ENCODE measurements at places on chromosomes 11 and 22.

DNA sequence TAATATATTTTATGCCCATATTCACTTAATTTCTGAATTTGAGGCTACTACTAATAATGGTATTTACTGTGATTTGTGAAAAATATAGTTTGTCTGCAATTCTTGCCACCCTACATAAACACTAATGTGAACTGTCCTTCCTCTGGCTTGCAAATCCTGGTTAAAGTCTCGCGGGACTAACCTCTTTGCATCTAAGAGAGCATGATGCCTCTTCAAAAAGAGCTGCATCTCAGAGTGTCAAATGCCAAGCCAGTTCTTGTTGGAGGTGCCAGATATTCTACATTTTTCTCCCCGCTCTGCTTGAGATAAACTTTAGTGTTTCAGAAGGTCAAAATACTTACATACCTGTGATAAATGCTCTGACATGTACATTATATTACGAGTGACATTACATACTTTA is 2.1 kb downstream of the ARHGAP42 start:
- DNase-seq, result no peak

DNA sequence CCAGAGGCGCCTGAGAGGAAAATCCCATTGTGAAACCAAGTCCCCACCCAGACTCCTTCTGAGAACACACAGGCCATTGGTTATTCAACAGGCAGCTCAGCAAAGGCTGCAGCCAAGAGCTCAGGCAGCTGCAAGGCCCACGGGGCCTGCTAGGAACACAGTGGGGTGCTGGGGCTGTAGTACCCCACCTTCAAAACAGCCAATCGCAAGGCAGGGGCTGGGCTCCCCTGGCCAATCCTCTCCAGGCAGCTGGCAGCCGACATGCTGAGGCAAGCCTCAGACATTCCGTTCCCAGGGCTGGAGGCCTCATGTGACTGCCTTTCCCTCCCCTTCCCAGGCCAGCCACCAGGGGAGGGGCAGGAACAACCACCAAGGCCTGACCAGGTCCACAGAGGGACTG is 6.6 kb downstream of the PRODH start:
- no peak for DNase-seq

DNA sequence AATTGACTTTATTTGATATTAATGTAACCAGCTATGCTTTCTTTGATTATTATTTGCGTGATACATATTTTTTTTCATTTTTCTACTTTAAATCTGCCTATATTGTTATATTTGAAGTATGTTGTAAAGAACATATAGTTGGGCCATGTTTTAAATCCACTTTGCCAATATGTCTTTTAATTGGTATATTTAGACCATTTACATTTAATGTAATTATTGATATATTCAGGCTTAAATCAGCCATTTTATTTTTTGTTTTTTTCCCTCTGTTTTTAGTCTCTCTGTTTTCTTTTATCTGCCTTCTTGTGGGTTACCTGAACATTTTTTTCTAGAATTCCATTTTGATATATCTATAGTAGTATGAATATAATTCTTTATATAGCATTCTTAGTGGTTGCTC is 55.9 kb downstream of the ADAMTS15 start:
- no peak for DNase-seq

GRCh38 chr11:64810271-64810890 is at the start of gene MEN1:
MEN1 (minus strand) TSS chr11:64810551; CDS start chr11:64810109, 442 bp downstream.
- DNase-seq, result peak; percentile 54

GRCh38 chr22:44256556-44257485 is 55.9 kb downstream of the SHISAL1 start:
- DNase-seq, result no peak

- no peak for DNase-seq
Observed at GRCh38 chr22:38443628-38444521, 11.1 kb downstream of the KCNJ4 start.

DNA sequence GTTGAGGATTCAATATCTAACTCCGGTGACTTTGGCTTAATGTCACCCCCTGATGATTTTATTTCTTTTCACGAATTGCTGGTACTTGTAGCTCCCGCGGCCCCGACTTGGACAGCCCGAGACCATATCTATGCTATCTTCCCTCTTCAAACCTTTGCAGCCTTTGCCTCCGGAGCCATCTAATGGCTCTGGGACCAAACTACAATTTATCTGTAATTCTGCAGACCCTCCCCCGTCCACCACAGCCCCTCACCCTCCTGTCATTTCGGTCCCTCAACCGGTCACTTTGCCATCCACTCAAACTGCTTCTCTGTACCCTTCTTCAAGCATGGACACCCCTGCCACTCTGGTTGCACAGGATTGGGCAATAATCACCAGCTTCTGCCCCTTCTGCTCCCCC is 25.7 kb upstream of the ALDH3B2 start:
- no peak for DNase-seq

Data from stimulated activated CD4-positive, alpha-beta T cell treated with anti-CD3 and anti-CD28 coated beads, TNF-alpha, amount 100 ng/mL, for 4 hours (primary cell).